ENCODE measurements at places on chromosomes 5 and 9.

DNA sequence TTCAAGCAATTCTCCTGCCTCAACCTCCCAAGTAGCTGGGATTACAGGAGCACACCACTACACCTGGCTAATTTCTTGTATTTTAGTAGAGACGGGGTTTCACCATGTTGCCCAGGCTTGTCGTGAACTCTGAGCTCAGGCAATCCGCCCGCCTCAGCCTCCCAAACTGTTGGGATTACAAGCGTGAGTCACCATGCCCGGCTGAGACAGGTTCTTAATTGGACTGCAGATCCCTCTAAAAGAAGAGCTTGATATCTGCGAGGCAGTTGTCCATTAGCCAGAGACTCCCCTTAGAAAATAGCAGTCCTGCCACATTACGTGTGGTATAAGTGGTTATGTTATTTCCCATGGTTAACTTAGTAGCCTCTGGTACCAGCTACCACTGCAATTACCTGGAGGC, 46.6 kb upstream of the NPR3 start:
- DNase-seq: no peak

GRCh38 chr9:21750021-21750735, 52.3 kb upstream of the MTAP start:
- DNase-seq: no peak

DNA sequence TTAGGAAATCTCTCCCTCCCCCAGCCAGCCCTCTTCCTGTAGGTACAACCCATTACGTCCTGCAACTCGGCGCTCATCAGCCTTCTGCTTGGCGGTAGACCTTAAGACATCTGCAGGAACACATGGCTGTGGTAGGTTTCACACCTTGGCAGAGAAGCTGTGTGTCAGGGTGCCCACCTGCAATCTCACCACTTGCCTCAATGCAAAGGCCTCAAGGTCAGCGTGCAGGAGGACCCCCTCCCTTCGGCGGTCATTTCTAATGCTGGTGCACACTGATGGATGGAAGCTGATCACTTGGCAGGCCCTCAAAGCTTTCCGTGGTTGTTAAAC, 67.3 kb downstream of the CRB2 start:
- no peak for DNase-seq

DNA sequence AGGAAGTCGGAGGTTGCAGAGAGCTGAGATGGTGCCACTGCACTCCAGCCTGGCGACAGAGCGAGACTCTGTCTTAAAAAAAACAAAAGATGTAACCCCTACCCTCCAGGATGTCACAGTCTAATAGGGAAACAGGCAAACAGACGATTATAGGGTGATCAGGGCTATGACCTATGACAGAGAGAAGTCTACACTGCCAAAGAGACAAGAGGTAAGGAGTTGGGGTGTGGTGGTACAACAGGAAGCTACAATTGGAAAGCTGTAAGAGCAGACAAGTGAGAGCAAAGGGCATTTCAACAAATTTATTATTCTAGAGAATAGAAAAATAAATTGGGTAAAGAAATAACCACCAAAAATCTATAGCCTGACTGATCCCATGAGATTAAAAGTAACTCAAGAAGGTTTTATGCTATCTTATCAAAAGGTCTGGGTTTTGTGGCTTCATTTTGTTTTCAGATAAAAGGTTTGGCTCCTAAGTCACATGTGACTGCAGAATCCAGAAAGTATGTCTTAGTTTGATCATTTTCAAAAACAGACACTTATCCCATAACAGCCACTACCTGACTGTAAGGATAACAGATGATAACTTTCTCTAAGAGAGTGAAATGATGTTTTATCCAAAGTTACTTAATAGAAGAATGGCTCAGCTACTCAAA, 7.3 kb downstream of the CDC26 start:
- DNase-seq: no peak

DNA sequence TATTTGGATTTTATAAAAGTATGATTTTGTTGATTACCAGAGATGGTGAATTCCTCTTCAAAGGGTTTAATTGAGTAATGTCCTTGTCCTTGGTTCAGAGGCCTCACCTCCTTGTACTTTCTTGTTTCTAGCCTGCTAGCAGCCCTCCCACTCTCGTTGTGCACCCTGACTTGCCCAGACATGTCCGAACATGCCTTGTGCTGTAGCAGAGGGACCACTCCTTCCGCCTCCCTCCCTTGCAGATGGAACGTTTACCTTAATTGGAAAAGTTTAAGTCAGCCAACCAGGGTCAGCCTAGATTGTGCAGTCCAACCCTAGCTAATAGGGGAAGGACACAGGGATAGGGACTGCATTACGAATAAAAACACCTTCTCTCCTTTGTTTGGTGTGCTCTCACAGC, 406.9 kb upstream of the NMUR2 start:
- DNase-seq: no peak

DNA sequence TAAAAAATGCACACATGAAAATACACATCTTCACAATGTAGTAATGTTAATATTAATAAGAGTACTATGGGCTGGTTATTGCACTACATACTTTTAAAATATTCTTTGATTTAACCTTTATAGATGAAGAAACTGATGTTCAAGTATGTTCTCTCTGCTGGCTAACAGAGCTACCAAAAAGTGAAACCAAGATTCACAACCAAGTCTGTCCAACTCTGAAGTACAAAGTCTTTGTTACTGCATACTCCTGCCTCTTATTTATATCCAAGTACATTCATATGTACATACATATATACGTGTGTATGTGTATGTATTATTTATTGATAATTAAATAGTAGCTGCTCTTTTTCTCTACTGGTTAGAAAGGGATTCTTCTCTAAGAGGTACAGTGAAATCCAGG, 325.6 kb downstream of the BNC2 start:
- DNase-seq: no peak

- no peak for DNase-seq
Measured at GRCh38 chr5:75367401-75367800, 30.4 kb downstream of the HMGCR start.

GRCh38 chr5:102119252-102119651, 176.8 kb downstream of the SLCO4C1 start:
- no peak for DNase-seq

DNA sequence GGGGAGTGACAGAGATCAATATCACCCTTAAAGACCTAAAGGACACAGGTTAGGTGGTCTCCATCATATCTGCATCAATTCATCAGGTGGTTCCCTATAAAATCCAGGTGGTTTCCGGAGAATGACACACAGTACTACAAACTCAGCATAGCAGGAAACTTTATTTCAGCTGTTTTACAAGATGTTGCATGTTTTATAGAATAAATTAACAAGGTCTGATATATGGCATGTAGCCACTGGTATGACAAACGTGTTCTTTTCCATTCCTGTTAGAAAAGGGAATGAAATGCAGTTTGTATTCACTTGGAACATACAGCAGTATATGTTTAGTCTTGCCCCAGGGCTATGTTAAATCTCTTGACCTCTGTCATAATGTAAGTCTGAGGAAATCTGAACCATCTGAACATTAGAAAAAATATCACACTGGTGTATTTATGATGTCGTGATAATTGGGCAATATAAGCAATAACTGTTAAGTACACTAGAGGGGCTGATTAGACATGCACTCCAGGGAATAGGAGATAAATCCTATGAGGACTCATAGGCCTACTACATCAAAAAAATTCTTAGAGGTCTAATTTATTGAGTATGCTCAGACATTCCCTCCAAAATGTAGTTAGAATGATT, 42.2 kb upstream of the TNFSF8 start:
- DNase-seq: no peak

DNA sequence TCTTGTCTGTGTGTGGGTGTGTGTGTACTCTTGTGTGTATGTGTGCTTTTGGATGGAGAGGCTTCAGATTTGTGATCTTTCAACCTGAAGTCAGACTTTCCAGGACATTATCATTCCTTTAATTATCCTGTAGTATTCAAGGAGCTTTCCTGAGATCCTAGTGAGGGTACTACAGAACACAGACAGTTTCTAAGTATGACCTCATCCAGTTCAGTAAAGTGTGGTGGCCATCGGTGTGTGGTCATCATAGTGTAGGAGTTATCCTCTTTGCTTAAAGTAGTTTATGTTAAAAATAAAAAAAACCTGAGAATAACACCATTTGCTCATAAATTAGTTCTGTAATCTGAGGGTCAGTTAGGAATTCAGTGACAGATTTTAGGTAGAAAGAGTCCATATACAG, 478.0 kb upstream of the ACTBL2 start:
- DNase-seq: no peak

DNA sequence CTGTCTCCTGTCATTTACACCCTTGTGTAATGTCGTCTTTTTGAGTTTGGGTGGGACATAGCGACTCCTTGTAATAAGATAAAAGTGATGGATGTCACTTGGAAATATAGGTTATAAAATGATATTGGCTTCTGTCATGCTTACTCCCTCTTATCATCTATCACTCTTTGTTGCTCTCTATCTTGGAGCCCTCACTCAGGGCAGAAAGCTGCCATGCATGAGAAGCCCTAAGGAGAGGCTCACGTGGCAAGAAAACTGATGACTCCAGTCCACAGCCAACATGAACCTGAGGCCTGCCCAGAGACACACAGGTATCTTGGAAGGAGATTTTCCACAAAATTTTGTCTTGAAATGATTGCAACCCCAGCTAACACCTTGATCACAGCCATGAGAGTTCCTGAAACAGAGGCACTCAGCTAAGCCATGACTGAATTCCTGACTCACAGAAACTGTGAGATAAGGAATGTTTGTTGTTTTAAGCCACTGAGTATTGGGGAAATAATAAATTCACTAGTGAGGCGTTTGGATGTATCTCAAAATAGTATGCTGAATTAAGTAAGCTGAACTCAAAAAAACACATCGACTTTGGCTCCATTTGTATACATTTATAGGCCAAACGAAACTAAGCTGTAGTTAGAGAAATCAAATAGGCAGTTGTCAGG, 216.7 kb downstream of the CDH18 start:
- DNase-seq: no peak

- DNase-seq: no peak
Measured at GRCh38 chr9:36488389-36488756, 84.3 kb upstream of the MELK start.

DNA sequence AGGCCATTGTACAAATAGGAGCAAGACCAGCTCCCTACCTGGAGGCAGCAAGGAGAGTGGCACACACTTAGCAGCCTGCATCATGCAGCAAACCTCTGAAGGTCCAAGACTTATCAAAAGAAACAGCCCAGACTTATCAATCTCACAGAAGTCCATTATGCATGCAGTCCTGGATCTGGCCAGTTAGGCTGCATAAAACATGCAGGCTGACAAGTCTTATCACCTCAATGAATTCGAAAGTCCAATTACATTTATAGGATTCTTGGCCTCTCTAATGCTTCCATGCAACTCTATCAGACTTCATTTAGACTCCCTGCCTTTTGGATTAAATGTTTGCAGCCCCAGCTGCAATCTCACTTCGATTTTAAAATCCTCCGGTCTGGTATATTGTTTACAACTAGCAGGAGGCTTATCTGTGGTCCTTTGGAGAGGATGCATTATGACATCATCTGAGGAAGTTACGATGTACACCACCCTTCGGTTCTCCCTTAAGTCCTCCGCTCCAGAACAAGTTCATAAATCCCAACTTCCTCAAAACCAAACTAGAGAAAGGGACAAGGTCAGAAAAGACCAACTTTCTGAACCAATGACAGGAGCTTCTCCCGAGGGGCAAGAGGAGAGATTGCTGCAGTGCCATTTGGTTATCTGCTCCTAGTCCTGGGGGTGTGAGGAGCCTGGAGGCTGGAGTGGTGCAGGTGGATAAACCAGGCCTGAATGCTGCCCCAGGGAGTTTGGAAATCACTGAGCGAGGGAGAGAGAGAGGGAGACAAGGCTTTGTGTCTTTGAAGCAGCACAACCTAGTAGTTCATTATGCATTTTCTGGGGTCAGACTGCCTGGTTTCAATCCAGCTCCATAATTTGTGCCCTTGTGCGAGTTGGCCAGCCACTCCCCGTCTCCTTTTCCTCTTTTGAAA, 313.9 kb downstream of the TLE1 start:
- no peak for DNase-seq

DNA sequence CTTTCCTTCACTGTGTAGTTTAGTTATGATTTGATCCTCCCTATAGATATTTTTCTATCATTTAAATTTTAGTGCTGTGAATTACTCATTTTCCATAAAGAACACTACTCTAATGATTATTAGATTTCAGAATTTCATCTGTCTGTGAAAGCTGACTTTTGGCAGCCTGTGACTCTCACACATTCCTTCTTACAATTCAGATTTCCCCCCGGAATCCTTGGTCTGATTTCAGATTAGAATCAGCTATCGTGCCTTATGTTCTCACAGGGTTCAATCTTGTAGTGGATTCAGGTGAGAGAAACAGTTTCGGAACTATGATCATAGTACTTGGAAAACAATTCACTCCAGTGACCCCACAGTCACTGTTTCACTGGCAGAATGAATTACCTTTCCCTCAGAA, 26.2 kb downstream of the ZNF474 start:
- no peak for DNase-seq

DNA sequence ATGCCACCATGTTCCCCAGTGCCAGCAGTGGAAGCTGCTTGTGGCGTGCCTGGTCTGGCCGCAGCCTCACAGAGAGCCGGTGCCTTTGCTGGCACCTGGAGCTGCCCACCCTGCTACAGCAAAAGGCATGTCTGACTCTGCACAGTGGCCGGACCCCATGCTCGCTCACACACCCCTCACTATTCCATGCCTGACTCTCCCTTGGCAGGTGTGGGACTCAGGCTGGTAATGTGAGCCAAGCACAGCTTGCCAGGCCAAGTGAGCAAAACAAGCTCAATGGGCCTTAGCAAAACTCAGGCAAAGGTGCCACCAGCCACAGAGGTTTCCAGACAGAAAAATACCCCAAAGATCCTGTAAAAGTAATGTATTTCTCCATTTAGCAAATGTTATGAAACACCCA, 15.5 kb downstream of the GNA14 start:
- DNase-seq: no peak

DNA sequence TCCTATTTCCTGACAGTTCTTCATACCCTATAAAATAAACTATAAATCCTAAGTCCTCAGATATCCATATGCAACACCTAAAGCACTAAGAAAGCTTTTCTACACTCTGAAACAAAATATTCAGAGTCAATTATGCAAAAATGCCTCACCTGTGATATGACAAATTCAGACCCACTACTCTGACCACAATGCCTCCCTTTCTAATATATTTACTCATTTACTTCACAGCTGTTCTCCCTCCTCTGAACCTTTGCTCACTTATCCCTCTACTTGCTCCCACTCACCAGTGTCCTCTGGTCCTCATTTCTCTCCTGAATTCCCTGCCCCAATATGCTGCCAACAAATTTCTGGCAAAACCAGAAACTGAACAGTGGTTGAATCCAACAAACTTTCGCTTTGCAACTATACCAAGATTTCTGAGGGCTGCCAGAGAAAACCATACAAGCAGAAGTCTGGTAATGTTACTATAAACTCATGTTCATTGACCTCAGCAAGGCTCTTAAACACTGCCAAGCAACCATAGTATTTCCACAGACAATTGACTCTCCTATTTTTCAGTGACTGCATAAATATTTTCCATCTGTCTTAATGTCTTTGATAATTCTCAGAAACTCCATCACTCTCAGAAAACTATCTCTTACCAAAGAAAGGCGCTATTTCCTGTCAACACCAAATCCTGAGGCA, 7.1 kb downstream of the CCNH start:
- no peak for DNase-seq

- DNase-seq: no peak
Measured at GRCh38 chr5:57318251-57318650, 144.4 kb downstream of the GPBP1 start.

- DNase-seq: no peak
Measured at GRCh38 chr5:120684749-120685415, 220.8 kb downstream of the PRR16 start.
